ENCODE measurements at places on chromosomes 12 and 14. TPM values are rescaled to one million over a fixed set of nuclear protein-coding genes. Genes with fewer than 3 reads are reported as not detected.

DNA sequence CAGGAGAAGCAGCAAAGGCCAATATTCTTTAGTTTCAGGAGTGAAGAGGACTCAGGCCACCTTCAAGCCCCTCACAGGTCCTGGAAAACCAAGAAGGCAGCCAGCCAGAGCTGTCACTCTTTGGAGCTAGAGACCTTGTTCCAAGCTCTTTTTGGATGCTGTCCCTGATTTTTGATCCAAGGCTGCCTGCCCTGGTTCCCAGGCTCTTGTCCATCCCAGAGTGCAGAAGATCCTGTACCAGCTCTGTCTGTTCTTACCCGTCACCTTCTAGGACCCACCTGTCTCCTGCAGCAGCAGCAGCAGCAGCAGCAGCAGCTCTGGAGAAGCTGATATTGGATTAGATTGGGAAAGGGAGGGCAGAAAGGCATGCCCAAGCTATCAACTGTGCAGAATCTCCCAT lies 157.1 kb upstream of the NEDD1 start:
- DNase-seq: no peak

DNA sequence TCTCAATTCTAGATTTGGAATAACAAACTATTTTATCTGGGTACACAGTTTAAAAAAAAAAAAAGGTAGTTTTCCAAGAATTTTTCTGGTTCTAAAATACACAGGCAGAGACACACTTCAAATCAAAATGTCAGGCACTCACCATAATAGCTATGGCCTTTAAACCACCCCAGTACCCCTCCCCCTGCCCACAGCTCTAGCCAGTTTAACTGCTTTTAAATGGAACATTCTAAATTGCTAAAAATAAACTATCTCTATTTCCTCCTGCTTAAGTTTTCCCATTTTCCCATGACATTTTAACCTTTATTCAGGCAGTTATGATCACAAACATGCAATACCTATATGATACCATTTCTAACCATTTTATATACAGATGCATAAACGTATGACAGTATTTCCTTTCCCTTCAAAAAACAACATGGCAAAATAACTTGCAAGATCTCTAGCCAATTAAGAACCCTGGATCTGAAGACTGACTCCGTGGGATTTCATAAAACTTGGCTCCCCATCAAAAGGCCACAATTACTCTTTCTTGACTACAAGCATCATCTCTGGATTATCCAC lies 46.3 kb downstream of the PPP2R5E start:
- no peak for DNase-seq

DNA sequence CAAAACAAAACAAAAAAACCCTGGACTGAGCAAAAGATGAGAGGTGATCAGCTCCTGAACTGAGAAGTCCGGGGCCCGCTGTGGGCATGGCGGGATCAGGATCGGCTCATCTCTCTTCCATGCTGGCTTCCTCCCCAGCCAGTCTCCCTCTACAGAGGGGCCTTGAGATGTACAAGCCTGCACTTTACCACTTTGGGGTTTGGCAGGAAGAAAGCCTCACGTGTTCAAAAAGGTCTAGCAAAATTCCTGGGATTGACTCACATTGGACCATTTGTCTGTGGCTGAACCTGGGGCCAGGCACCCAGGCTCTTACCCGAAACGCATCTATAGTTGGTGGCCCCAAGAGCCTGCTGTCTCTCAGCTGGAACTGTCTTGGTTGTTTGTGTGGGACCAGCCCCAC lies 89.0 kb downstream of the SLC24A4 start:
- DNase-seq: no peak

- no peak for DNase-seq
Observed at GRCh38 chr12:59383079-59383822, 212.6 kb upstream of the SLC16A7 start.

GRCh38 chr12:92556141-92556540 lies 146.6 kb upstream of the PLEKHG7 start:
- DNase-seq: no peak

DNA sequence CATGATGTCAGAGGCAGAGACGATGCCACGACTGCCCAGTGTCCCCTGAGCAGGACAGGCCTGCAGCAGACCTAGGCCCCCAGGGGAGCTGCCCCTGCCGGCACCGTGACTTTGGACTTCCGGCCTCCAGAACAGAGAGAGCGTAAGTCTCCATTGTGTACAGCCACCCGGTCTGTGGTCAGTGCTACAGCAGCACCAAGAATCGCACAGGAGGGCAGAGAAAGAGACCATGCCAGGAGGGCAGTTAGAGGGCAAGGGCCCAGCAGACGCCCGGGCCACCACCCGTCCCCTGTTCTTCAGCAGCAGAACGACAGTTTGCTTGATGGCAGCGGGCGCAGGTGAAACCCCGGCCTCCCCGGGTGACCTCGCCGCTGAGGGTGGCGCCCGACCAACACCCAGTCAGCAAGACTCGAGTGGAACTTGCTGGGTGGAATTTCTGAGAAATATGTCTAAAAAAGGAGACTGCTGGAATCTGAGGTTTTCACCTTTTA lies 19.7 kb downstream of the GALNT9 start:
- DNase-seq: no peak

The TSPAN19 gene
- not detected for total RNA-seq

The MMP17 gene
- 4.3 TPM for total RNA-seq

The GPR132 gene
- 3.7 TPM for total RNA-seq

DNA sequence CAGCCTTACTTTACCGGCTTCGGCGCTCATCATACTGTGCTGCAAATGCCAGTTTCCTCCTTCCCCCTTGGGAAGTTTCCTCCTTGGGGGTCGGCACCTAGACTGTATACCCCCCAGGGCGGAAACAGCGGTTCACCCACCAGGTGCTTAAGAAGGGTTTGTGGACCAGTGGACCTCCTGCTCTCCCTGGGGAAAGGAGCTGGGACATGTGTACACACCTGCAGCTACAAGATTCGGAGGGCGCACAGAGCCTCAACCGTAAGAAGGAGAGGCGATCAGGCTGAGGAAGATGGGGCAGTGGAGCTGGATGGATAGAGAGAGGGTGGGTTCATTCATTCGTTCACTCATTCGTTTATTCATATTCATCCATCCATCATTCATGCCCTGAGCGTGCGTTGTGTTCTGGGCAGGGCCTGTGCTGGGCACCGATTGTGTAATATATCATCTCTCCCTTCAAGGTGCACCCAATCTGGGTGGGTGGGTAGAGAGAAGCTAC lies 717 bp upstream of the ZNF839 start:
- no peak for DNase-seq

DNA sequence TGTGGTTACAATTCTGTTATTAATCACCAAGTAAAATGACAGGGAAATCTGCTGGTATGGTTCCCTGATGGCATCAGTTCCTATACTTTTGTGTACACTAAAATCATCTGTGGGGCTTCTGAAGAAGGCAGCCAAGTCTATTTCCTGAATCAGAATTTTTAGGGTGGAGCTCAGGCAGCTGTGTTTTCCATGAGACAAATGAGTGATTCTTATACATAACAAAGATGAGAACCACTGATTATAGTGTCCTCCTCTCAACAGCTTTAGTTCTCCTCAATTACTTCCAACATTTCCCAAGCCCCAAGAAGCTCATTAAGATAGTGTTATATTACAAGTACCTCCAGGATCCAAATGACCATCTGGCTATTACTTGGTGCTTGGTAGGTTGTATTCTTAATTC lies 64.5 kb upstream of the USP44 start:
- DNase-seq: no peak

- no peak for DNase-seq
Observed at GRCh38 chr12:367972-368371, 21.1 kb downstream of the KDM5A start.

The RAD51B gene
- 18.5 TPM for total RNA-seq

GRCh38 chr12:7241404-7242005 lies 52.0 kb downstream of the PEX5 start:
- DNase-seq: no peak

All from mucosa of gallbladder (tissue), 1 donor.